Panc1 (cell line): ENCODE measurements at places on chromosomes 6 and 20.

DNA sequence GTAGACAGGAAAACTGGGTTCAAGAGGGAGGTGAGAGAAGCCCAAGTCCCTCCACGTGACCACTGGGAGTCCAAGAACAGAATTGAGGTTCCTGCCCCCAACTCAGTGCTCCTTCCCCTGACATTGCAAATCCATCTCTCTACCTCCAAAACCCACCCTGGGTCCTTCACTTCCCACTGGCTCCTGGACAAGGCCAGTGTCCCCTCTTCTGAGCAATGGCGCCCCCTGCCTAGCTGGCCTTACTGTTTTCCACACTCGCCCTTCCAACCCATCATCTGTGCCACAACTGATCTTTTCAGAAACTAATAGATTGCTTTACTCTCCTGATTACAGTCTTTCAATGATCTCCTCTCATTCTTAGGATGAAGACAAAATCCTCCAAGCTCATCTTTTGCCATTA is 200.3 kb downstream of the ANKRD60 start:
- H3K4me3 ChIP-seq = no peak overlapping the region
- DNase-seq = no peak
- H3K4me1 ChIP-seq = no peaks in the 10 kb centered on the region
- H3K27me3 ChIP-seq = no peaks in the 10 kb centered on the region
- no peak overlapping the region for H3K27ac ChIP-seq
- no peaks in the 10 kb centered on the region for H3K36me3 ChIP-seq

GRCh38 chr6:18211338-18211737 is 53.0 kb downstream of the DEK start:
- no peaks in the 10 kb centered on the region for H3K4me1 ChIP-seq
- no peaks in the 10 kb centered on the region for H3K36me3 ChIP-seq
- DNase-seq = no peak
- H3K27me3 ChIP-seq = no peaks in the 10 kb centered on the region
- no peak overlapping the region for H3K27ac ChIP-seq

- H3K4me1 ChIP-seq = no peaks in the 10 kb centered on the region
- no peak for DNase-seq
- H3K27me3 ChIP-seq = no peaks in the 10 kb centered on the region
- H3K27ac ChIP-seq = no peak overlapping the region
- no peak overlapping the region for H3K4me3 ChIP-seq
Observed at GRCh38 chr20:14860410-14860814, 523.0 kb upstream of the FLRT3 start.

GRCh38 chr20:38199501-38200390 is 34.7 kb upstream of the TGM2 start:
- DNase-seq = no peak
- no peak overlapping the region for H3K27ac ChIP-seq
- H3K36me3 ChIP-seq = no peaks in the 10 kb centered on the region
- no peak overlapping the region for H3K4me3 ChIP-seq
- H3K27me3 ChIP-seq = no peaks in the 10 kb centered on the region

DNA sequence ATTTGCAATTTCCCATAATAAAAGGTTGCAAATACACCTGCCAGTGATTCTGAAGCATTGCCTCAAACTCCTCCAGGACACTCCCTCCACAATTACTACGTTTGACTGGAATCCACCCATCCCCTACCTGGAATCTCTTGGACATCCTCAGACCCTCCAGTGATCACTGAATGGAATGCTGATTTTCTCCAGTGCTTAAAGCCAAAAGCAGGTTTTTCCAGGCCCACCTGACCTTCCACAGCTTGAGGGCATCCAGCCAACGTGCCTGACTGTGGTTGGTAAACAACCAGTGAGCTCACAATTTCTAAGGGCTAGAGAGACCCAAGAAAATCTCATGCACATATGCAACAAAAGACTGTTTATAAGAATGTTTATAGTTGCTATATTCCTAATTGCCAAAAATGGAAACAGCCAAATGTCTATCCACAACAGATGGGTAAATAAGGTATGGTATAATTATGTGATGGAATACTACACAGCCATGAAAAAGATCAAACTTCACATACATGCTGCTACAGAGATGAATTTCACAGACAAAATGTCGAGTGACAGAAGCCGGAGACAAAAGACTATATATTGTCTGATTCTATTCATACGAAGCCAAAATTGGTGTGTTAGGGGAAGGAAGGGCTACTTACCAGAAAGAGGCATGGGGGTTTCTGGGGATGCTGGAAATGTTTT is 147.1 kb upstream of the RREB1 start:
- H3K27me3 ChIP-seq = no peaks in the 10 kb centered on the region
- no peak overlapping the region for H3K27ac ChIP-seq
- no peak for DNase-seq
- H3K4me1 ChIP-seq = no peaks in the 10 kb centered on the region
- no peaks in the 10 kb centered on the region for H3K36me3 ChIP-seq

DNA sequence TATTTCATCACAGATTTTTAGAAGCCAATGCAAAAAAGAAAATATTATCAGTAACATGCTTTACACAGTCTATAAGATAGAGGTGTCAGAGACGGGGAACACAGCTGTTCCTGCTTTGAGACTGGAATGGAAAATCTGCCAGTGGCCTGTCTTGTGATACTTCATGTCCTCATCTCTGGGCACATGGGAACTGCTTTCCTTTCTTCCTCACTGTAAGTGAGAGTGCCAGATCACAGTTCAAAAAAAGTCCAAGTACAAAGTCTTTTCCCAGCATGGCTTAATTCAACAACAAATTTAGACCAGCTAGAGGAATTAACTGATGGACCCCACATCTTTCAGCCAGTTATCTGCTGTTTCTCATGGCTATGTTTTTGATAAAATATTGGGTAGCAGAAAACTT is 490.4 kb downstream of the CDKAL1 start:
- H3K4me3 ChIP-seq = no peak overlapping the region
- H3K27me3 ChIP-seq = no peaks in the 10 kb centered on the region
- H3K36me3 ChIP-seq = no peaks in the 10 kb centered on the region
- H3K4me1 ChIP-seq = no peaks in the 10 kb centered on the region; the same call in 1 of the 2 replicates
- peak overlapping the region; percentile 26; the same call in 1 of the 2 replicates for H3K27ac ChIP-seq
